ENCODE measurements at places on chromosomes 2 and 18.

DNA sequence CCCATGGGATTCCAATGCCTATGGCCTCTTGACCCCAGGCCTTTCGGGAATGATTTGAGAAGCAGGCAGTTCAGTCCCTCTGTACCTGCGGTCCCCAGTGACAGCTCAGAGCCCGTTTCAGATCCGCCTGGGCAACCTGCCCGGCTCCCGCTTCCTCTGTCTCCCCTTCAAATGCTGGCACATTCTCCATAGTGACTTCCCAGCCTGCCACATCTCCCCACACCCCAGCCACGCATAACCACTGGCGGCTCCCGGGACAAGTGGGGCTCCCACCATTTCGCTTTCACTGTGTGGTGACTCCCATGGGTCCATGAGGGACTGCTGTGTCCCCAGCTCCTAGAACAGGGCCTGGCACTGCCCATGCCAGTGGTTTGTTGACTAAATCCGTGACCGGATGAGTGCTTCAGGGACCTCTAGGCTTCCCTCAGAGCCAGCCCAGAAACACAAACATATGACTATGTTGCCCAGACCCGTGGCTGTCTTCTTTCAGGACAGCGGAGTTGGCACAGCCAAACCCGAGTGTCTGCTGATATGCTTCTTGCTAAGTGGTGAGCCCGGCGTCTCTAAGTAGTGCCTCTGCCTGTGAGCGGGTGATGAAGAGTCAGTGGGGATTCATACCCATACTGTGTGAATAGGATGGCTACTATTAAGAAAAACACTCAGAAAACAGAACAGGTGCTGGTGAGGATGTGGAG is 91.2 kb downstream of the GLI2 start:
- peaks cover 6% of the 10 kb centered on the region for H3K36me3 ChIP-seq
- H3K27ac ChIP-seq, result peak overlapping the region; percentile 63
- DNase-seq, result no peak
- H3K4me1 ChIP-seq, result peaks cover 26% of the 10 kb centered on the region
- no peaks in the 10 kb centered on the region for H3K27me3 ChIP-seq

GRCh38 chr2:3447789-3448317 is 68.4 kb downstream of the TRAPPC12 start:
- H3K27ac ChIP-seq, result no peak overlapping the region
- no peaks in the 10 kb centered on the region for H3K4me1 ChIP-seq
- no peaks in the 10 kb centered on the region for H3K27me3 ChIP-seq
- no peak for DNase-seq
- H3K36me3 ChIP-seq, result peaks cover 49% of the 10 kb centered on the region
- no peak overlapping the region for H3K4me3 ChIP-seq

DNA sequence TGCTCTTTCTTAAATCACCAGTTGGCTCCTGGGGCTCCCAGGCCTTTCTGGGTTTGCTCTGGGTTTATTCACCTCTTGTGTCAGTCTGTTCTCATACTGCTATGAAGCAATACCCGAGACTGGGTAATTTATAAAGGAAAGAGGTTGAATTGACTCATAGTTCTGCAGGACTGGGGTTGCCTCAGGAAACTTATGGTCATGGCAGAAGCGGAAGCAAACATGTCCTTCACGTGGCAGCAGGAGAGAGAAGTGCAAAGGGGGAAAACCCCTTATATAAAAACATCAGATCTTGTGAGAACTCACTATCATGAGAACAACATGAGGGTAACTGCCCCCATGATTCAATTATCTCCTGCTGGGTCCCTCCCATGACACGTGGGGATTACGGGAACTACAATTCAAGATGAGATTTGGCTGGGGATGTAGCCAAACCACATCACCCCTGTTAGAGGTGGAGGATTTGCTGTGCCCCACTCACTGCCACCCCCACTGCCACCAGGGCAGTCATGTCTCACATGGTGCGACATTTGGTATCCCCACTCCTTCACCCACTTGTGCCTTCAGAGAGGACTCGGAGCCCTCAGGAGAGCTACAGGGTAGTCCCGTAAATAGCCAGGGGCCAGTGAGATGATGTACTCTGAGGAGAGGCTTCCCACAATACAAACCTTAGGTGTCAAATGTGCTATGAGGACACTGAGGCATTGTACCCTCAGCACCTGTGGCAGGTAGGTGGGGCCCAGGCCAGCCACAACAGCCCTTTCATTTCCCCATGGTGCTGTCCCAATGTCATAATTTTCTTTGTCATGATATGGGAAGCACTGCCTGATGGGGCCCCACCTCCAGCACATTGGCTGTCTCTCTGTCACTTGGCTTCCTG is 35.7 kb downstream of the CDC42EP3 start:
- peaks cover 2% of the 10 kb centered on the region for H3K36me3 ChIP-seq
- H3K4me3 ChIP-seq, result no peak overlapping the region
- H3K27ac ChIP-seq, result no peak overlapping the region
- H3K4me1 ChIP-seq, result peaks cover 12% of the 10 kb centered on the region

GRCh38 chr2:214232271-214232670 is 178.6 kb upstream of the VWC2L start:
- DNase-seq, result peak; percentile 11
- no peak overlapping the region for H3K4me3 ChIP-seq
- H3K36me3 ChIP-seq, result no peaks in the 10 kb centered on the region

GRCh38 chr18:33562741-33563140 is 15.3 kb upstream of the ASXL3 start:
- H3K4me1 ChIP-seq, result peaks cover 2% of the 10 kb centered on the region
- DNase-seq, result no peak
- H3K36me3 ChIP-seq, result no peaks in the 10 kb centered on the region
- no peak overlapping the region for H3K4me3 ChIP-seq

- DNase-seq, result peak; percentile 69
- no peak overlapping the region for H3K4me3 ChIP-seq
- H3K4me1 ChIP-seq, result peaks cover 18% of the 10 kb centered on the region
- no peaks in the 10 kb centered on the region for H3K27me3 ChIP-seq
Measured at GRCh38 chr2:75047992-75048625, 89.7 kb downstream of the POLE4 start.

All from IMR-90 (cell line).